Activated CD8-positive, alpha-beta memory T cell treated with anti-CD3 and anti-CD28 coated beads, Interleukin-2, amount 10 ng/mL, durations not matched to agents 7 days and 5 days (primary cell): ENCODE measurements at places on chromosomes 1 and 21.

DNA sequence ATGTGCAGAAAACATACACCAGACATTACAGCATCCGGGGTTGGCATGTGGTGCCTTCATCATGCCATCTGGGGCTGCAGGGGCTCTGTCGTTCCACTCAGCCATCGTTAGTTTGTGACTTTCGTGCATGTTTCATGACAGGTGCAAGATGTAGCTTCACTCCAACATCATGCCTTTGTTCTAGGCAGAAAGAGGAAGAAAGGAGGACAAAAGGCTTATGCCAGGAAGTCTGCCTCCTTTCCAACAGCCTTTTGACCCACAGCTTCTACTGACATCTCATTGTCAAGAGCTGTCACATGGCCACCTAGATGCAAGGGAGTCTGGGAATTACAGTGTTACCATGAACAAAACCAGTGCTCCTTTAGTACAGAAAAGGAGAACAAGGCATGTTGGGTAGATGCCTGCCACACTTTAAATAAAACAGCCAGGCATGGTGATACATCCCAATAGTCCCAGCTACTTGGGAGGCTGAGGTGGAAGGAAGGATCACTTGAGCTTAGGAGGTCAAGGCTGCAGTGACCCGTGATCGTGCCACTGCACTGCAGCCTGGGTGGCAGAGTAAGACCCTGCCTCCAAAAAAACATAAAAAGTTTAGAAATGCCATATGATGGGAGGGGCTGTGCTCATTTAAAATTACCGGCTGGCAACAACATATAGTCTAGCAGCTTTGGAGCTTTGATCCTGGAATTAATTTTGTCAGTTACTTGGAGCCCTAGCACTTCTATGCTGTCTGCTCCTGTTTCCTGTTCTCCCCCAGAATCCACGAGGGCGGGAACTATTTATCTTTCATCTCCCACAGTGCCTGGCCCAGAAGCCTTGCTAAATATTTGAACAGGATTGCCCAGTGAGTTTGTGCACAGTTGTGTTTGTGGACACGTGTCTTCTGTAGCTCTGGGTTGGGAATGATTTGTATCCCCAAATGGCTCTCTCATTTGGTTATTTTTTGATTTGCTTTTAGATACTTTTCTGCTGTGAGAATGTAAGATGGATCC, 7.4 kb downstream of the DOP1B start:
- DNase-seq, result no peak

DNA sequence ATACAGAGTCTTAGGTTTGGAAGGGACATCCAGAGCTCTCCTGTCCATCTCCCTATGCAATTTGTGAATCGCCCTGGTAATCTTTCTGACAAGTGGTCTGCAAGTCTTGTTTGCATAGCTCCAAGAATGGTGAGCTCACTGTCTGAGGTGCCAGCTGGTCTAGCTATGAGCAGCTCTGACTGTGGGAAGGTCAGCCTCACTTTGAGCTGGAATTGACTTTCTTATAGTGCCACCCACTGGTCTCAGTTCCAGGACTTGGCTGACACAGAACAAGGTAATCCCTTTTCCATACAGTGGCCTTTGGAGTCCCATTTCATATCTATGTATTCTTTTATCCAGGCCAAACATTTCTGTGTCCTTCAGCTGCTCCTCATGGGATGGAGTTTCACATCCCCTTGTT, 95.6 kb upstream of the C8B start:
- DNase-seq, result no peak

GRCh38 chr21:29701676-29702075, 238.1 kb downstream of the GRIK1 start:
- DNase-seq, result no peak

DNA sequence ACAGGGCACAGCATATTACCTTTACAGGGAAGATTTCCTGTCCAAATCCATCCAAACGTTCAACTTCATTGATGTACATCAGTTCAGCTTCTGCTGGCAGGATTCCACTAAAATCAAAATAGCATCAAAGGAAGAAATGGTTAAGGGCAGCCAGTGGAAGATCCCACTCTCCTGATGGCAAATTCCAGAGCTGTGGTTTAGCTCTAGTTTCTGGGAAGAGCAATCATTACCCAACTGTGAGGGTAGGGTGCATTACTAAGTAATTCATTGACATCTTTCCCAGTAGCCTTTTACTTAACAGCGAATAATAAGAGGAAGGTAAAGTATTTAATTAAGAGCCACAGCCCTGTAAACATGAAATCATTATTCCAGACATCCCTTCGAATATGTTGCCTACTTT, 120.7 kb downstream of the SMYD2 start:
- DNase-seq, result no peak

- no peak for DNase-seq
Observed at GRCh38 chr1:16605532-16606505, 7.5 kb downstream of the NBPF1 start.

- DNase-seq, result no peak
Observed at GRCh38 chr1:57353654-57354053, 70.2 kb downstream of the DAB1 start.

- no peak for DNase-seq
Observed at GRCh38 chr21:38440746-38441145, 57.5 kb downstream of the ERG start.

DNA sequence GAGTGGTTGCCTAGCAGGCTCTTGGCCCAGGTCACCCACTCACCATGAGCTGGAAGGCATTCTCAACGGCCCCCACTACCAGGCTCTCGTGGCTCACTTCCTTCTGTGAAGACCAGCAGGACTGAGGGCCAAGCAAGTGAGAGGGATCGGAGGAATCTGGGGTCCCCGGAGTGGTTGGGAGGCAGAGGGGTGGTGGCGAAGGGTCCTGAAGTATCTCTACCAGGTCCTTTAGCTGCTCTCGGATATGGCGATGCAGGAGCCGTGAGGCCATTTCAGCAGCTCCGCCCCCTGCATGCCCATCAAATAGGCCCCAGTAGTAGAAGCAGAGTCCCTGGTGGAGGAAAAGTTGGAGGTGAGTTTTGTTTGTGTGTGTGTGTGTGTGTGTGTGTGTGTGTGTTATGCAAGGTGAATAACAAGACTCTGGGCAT, 2.4 kb downstream of the PPM1J start:
- DNase-seq, result no peak

DNA sequence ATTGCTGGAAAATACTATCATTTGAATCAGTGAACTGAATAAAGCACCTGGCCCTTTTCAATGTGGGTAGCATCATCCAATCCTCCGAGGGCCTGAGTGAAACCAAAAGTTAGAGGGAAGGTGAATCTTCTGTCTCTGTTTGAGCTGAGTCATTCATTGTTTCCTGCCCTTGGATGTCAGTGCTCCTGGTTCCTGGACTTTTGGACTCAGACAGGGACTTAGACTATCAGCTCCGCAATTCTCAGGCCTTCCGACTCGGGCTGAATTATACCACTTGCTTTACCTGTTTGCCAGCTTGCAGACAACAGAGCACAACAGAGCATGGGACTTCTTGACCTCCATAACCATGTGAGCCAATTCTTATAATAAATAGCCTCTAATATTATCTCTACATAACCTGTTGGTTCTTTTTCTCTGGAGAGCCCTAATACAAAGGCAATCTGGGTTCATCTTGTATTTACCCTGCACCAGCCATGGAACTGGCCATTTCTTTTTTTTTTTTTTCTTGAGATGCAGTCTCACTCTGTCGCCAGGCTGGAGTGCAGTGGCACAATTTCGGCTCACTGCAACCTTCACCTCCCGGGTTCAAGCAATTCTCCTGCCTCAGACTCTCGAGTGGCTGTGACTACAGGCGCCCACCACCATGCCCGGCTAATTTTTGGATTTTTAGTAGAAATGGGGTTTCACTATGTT, 19.2 kb upstream of the VASH2 start:
- no peak for DNase-seq

GRCh38 chr1:11178021-11179015, 10.8 kb upstream of the ANGPTL7 start:
- DNase-seq, result no peak

DNA sequence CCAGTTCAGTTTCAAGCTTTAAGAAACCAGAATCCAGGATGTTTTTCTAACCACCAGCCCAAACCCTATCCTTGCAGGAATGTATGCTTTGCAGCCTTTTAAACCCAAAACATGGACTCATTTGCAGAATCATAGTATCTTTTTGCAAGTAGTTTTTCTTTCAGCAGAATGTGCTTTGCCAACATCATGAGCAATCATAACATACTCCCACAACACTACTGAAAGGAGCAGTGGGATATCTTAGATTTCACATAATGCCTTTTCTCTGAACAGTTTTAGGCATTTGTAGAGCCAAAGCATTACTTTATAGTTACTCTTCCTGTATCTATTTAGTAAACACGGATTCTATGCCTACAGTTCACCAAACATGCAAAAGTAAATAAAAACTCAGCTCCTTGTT, 10.0 kb upstream of the SH2D2A start:
- no peak for DNase-seq

DNA sequence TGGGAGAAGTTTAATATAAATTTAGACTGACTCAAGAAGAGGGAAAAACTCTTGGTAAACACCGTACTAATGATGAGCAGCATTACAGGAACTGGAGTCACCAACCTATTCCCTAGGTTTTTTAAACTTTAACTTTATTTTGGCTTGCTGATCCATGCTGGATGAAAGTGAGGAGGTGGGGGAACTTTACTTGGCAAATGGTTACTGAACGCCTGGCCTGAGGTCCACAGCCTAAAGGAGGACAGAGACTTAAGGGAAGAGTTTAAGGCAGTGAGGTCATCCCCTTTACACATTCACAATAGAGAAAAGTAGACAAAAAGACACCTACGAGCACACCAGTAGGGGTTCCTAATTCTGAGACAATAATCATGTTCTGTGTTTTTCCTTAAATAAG, 25.6 kb upstream of the A3GALT2 start:
- no peak for DNase-seq

GRCh38 chr21:14405225-14405624, 22.3 kb upstream of the HSPA13 start:
- DNase-seq, result no peak

GRCh38 chr1:239703075-239703474, 316.7 kb downstream of the CHRM3 start:
- DNase-seq, result no peak

- no peak for DNase-seq
Observed at GRCh38 chr1:158112994-158113758, 67.5 kb upstream of the CD1D start.

DNA sequence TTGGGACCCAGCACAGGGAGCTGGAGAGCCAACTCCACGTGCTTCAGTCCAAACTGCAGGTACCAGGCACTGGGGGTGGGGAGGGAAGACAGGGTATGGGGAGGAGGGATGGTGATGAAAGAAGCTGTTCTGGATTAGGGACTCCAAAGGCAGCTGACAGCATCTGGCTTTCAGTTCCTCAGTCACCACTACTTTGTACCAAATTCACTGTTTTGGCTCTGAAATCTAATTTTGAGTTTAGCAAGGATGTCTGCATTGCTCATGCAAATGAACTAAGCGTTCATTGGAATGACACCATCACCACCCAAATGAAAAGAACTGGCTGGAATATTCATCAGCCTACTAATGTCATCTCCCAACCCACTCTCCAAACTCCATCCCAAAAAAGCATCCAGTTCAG, 8.7 kb downstream of the C1orf74 start:
- DNase-seq, result no peak

DNA sequence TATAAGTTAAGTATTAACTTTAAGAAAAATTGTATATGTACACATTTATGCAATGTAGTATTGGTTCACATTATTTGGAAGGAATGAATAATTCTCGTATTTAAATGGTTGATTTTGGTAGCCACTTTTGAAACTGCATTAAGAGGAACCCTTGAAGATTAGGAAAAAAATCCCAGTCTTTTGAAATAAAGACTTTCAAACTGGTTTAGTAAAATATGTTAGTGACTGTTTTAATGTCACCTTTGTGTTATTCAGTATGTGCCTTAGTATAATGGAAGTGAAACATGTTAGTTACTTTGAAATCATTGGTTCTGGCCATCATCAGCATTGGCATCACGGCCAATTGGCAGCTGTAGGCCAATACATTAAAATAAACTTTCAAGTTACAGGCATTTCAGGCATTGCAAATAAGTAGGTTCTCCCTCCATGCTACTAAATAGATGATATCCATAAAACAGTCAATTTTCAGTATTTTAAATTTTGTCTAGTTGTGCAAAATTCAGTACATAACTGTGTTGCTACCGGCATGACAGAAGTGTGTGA, 4.4 kb downstream of the MIER1 start:
- no peak for DNase-seq

GRCh38 chr21:27408826-27409225, 441.9 kb upstream of the ADAMTS5 start:
- DNase-seq, result no peak

DNA sequence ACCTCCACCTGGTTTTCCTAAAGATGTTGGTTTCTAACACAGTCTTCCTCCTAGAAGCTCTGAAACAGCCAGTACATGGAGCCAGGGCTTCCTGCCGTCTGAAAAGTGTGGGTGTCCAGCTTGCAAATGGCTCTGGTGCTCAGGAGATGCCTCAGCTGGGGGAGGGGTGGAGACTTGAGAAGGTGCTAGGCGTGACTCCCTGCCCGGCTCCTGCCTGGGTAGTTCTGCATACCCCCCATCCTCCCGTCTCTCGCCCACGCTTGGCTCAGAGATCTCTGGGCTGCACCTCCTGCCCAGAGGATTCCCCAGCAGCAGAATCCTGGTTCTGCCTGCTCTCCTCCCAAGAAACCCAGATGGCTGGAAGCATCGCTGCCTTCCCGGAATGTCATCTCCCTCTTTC, 16.9 kb downstream of the STUM start:
- DNase-seq, result no peak

- no peak for DNase-seq
Observed at GRCh38 chr1:119987112-119987511, 82.3 kb downstream of the NOTCH2 start.

- DNase-seq, result no peak
Observed at GRCh38 chr1:43586136-43586731, 55.6 kb downstream of the PTPRF start.

GRCh38 chr1:110584045-110584444, 22.1 kb downstream of the KCNA2 start:
- no peak for DNase-seq

DNA sequence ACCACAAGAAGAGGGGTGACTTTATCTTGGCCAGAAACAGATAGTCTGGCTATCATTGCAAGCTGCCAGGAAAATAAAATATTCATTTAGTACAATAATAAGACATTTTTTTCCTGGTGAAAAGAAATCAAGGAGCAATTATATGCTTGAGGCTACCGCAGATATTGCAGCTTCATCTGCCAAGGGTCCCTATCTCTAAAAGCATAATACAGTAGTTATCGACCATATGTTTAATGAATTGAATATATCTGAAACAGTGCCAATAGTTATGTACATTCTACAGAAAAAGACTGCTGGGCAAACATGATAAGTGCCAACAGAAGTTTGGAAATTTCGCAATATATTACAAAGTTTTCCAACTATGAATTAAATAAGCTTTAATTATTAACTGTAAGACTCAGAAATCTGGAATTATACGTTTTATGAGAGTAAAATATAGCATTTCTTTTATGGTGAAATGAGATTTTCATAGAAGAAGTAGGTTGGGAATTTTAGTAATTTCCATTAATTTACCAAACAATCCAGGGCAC, 561.1 kb upstream of the ZP4 start:
- DNase-seq, result no peak

- DNase-seq, result no peak
Observed at GRCh38 chr1:79704067-79704466, 697.5 kb upstream of the ADGRL4 start.

GRCh38 chr1:116177861-116178260, 66.7 kb downstream of the MAB21L3 start:
- DNase-seq, result no peak
